ENCODE measurements at places on chromosomes 12 and 14.
A peak's percentile ranks its signal among the peaks of the same experiment; 100 is the strongest.

GRCh38 chr12:19457561-19457960 is 18.3 kb downstream of the AEBP2 start:
- no peak for DNase-seq

DNA sequence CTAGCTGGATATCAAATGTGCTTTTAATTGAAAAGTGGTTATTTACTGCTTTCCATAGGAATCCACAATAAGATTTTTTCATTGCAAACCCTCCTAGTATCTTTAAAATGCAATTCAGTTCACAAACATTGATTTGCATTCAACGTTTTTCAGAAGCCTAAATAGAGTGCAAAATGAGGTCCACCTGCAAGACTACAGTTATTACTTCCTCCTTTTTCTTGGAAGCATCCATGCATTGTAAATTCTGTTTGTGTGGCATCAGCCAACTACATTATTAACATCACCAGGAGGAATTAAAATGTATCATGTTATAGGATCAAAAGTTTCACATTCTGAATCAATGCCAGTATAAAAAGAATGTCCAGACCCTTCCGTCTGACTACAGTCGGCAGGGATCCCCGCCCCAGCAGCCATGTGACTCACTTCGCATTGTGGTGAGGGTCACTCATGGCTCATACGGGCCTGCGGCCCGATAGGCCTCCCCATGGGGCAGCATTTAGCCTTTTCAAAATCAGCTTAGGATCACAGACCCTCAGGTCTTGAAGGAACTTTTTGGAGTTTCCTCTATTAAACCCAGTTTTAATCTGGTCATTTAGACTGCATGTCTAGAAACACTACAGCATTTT is 46.3 kb downstream of the NTF3 start:
- no peak for DNase-seq

GRCh38 chr14:80973931-80974641 is 18.7 kb downstream of the TSHR start:
- no peak for DNase-seq

DNA sequence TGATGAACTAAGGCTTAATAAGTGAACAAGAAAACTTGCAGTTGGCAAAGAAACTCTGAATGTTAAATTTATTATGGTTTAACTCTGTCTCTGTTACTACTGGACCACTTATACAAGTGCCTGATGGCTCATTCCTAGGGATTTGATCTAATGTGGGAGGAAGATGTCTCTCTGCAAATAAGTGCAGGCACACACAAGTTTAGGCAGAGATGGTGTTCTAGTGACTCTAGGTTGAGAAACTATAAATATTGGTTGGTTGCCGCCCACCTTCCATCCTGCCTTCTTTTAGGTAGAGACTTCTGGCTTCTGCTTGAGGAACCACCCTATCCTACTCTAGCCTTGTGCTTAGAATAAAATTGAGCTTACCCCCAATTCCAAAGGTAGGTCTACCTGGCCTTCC is 256.2 kb downstream of the PAWR start:
- DNase-seq: no peak

DNA sequence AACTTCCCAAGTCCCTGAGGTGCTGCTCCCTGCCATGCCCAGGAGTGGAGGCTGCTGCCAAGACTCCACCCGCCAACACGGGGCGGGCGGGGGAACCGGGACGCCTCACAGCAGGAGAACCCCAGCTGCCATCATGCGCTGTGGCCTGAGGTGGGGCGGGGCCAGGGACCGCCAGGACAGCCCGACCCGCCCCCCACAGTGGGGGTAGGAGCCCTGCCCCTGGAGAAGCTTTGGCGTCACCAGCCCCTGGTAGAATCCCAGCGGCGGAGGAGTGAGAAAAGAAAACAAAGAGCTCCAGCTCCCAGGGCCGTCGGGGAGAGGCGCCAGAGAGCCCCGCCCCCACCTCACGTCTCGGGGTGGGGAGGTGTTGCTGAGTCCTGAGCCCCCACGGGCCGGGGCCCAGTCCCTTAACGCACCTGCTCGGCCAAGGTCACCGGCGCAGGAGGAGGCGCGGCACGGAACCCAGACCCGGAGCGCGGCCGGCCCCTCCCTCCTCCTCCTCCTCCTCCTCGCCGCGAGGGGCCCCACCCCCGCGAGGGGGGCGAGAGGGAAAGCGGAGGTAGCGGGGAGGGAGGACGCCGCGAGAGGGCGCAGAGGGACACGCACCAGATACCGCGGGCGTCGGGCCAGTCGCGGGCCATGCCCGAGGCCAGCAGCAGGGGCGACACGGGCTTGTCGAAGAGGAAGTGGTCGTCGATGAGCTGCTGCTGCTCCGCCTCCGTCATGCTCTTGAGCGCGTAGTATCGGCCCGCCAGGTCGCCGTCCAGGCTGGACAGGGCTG is 1.8 kb downstream of the CKB start:
- DNase-seq: peak; percentile 57

GRCh38 chr14:59308673-59309072 is 120.2 kb downstream of the DAAM1 start:
- DNase-seq: no peak

- DNase-seq: no peak
These were observed 202.2 kb downstream of the TMEM132D start for GRCh38 chr12:129701631-129702101.

DNA sequence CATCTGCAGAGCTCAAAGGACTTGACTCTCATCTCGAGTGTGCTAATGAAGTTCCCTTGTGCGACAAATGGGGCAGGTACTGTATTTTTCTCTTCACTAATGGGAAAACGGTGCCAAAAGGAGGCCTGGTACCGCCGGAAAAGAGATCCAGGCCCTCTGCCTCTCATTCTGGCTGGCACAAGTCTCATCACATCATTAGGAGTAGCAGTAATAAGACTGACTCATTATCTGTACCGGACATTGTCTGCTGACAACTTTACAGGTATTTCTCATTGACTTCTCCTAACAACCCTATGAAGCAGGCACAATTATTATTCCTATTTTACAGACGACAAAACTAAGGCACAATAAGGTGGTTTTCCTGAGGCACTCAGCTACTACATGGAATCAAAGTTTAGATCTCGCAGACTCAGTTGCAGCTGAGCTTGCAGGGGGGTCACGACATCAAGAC is 668 bp downstream of the APPL2 start:
- no peak for DNase-seq

GRCh38 chr12:70386771-70387170 is 20.7 kb downstream of the KCNMB4 start:
- no peak for DNase-seq

DNA sequence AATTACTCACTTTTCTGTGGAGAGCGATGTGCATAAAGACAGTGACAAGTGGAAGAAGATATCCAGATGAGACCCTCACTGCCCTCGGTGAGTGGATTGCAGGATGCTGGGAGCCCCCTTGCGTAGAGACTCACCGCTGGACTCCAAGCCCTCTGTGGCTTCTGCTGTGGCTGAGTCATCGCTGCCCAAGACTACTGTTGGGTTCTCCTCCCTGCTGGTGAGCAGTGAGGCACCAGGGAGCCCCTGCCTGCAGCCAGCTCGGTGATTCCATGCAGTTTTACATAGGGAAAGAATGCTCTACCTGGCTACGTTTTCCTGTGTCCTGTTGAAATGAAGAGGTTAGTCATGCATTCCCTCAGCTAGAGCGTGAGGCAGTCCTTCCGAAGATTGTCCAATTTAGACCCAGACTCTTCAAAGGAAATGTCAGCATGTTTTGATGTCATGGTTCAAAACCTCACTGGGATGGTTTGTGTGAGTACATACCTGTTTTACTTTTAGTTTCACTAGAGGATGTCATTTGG is 28.2 kb downstream of the TRAF3 start:
- peak; percentile 72 for DNase-seq

- DNase-seq: no peak
These were observed 11.3 kb upstream of the USP15 start for GRCh38 chr12:62248873-62249272.

DNA sequence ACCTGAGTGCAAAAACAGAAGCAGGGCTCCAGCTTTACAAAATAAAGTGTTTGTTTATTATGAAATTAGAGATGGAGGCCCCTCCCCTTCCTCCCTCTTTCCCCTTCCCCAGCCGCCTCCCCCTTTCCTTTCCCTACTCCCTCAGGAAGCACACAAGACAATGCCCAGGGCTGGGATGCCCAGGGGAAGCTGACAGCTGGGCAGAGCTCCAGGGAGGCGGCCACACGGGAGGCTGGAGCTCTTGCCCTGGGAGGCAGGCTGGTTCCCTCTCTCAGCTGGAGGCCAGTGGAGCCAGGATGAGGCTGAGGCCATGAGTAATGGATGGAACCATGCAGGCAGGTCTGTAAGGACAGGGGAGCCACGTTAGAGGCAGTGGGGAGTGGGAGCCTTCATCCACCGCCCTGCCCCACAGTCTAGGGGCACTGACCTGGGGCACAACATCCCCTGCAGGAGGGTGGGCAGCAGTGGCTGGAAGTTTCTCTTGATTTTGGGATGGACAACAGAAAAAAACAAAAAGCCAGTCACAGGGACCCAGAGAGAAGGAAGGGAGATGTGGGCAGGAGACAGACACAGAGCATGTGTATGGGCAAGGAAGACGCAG is 5.1 kb downstream of the PSMB11 start:
- DNase-seq: no peak

DNA sequence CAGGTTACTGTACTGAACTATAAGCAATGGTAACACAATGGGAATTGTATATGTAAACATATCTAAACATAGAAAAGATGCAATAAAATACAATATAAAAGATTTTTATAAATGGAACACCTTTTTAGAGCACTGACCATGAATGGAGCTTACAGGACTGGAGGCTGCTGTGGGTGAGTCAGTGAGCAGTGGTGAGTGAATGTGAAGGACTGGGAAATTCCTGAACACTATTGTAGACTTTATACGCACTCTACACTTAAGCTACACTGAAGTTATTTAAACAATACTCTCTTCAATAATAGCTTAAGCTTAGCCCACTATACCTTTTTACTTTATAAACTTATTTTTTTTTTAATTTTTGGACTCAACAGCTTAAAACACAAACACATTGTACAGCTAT is 313.5 kb downstream of the KCNC2 start:
- DNase-seq: no peak

DNA sequence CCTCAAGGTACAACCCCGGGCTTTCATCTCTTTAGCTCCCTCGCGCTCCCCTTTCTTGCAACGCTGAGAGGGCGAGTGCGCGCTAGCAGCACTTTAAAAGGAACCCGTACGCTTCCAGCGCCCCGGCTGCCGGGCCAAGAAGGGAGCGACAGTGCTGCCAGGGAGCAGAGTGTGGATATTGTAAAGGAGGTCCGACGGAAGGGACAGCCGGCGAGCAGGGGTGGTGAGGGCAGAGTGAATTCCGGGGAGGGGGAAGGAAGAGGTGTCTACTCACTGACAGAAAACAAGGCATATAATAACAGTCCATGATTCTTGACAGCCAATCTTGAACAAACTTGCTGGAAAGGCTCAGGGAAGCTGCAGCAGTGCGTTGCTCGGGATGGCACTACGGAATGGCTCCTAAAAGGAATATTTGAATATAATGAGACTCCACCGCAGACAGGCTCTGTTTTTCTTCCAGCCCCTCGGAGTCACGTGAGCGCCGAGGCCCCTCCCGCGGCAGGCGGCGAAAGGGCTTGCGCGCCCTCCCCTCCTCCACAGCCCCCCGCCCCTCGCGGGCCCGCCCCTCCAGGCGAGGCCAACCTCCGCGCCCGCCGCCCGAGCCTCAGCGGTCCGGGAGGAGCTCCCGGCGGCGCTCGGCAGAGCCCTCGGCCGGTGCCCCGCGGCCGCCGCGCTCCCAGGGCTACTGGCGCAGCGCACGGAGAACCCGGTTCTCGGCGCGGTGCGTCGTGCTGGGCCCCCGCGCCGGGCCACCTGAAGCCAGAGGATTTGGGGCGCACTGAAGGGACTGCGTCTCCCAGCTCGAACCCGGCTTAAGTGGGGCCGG is 3.4 kb downstream of the BMP4 start:
- peak; percentile 36 for DNase-seq

DNA sequence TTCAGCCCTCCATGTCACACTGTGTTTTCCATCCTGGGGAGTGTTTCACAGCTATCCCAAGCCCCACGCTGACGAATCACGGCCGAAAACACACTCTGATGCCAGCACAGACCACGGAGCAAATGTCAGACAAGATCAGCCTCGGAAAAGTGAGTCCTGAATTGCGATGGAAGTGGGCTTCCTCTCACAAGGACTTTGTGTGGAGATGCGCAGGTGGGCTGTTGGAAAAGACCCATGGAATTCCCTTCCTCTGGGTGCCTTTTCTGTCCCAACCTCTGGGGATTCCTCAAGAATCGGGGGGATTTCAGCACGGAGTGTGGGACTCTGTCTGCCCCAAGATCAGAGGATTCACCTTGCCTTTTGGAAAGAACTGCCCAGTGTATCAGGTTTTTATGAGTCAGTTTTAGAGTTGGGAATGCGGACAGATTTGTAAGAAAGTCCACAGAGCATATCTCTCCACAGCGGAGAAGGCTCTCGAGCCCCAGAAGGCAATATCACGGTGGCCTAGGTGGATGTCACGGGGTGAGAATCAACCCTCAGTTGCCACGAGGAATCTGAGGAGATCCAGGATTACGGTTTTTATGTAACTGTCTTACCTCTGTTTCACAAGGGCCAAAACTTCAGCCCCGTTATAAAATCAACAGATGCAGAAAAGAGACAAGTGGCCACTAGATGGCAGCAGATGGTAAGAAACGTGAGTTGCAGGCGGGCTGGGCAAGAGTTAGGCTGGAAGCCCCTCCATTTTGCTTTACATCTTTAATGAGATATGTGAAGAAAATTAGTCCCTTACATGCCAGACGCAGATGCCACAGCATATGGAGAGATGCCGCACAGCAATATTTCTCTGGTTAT is 201.9 kb downstream of the DAD1 start:
- no peak for DNase-seq

DNA sequence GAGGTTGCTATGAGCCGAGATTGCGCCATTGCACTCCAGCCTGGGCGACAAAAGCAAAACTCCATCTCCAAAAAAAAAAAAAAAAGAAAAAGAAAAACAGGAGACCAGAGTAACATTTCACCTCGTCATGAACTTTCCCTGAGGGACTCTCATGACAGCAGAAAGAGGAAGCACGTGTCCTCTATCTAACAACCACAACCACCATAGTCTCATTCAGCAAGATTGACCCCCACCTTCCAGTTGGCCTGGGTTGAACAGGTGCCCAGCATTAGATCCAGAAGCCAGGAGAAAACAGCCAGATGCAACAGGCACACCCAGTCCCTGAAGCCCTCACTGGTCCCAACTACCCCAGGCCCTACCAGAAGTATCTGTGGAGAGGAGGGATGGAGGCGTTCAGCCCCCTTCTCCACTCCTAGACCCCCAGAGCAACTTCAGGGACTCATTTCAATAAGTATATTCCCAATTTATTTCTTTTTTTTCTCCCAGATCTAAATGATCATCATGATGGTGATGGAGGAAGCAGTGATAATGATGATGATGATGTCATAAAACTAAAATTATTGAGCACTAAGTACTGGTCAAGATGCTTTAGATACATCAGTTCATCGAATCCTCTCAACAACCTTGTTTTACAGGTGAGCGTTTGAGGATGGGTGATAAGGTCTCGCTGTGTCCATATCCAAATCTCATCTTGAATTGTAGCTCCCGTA is 235.0 kb downstream of the EFCAB11 start:
- no peak for DNase-seq

- DNase-seq: no peak
These were observed 195.8 kb upstream of the CAND1 start for GRCh38 chr12:67073336-67073735.

GRCh38 chr12:108784270-108784669 is 53.0 kb upstream of the CORO1C start:
- no peak for DNase-seq

GRCh38 chr12:44570036-44570583 is 306.0 kb downstream of the NELL2 start:
- no peak for DNase-seq
